Activated CD8-positive, alpha-beta memory T cell treated with anti-CD3 and anti-CD28 coated beads for 4 hours (primary cell): ENCODE measurements at places on chromosomes 1 and 21.

- DNase-seq: no peak
These were observed 9.5 kb downstream of the RRP15 start for GRCh38 chr1:218294546-218294945.

- no peak for DNase-seq
These were observed 578 bp upstream of the SESN2 start for GRCh38 chr1:28258628-28259251.

DNA sequence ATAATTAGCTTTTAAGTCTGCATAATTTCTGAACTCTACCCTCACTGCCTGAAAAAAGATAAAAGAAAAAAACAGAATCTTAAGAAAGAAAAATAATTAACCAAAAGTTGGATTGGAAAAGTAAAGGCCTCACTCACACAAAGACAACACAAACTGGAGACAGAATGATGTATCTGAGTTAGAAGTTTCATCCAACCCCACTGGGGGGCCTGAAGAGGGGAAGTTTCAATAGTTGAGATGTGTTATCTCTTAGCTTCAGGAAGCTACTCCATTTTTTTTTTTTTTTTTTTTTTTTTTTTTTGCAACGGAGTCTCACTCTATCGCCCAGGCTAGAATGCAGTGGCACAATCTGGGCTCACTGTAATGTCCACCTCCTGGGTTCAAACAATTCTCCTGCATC lies 19.9 kb downstream of the SYDE2 start:
- no peak for DNase-seq

DNA sequence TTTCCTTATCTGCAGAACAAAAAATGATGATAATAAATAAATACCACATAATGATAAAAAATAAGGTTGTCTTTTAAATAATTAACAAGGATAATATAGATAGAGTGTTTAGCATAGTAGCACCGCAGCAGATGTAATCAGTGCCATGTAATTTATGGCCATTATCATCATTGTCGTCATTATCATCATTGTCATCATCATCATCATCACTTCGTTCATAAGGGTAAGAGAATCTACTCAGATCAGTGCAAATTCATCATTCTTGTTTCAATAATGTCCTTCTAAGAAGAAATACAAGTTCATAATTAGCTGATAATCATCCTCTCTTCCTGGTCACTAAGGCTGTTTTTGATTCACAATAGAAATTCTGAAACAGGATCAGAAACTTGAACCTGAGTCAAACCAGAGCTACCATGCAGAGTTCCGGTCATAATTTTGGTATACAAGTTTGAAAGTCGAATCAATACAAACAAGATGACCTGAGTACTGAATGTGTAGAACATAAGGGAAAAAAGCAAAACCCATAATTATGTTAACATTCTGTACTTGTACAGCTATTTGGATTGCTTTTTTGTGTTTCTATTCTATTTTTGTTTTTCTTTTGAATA lies 172.0 kb downstream of the LRRC40 start:
- no peak for DNase-seq

GRCh38 chr1:210882414-210883221 lies 251.3 kb downstream of the KCNH1 start:
- no peak for DNase-seq

- DNase-seq: no peak
These were observed 32.7 kb upstream of the KHDRBS1 start for GRCh38 chr1:31980835-31981455.

GRCh38 chr1:151994956-151995355 lies 1.3 kb upstream of the S100A10 start:
- DNase-seq: no peak

DNA sequence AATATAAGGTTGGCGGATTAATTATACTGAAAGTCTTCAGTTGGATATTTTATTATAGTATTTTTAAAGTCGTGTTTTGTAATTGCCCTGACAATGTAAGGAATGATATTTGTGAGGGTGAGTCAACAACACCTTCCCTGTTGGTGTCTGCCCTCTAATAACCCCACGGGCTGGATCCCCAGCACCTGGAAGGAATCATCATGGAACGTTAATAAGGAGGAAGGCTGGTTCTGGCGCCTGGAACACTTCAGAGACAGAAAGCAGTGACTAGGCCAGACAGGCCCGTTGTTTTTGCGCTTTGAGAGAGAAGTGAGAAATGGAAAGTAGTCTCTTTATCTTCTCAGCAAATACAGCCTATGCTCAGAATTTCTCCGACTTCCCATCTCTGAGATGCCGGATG lies 31.6 kb downstream of the TEX35 start:
- no peak for DNase-seq

GRCh38 chr1:119000371-119001180 lies 12.4 kb upstream of the TBX15 start:
- no peak for DNase-seq

- DNase-seq: no peak
These were observed 26.9 kb downstream of the INAVA start for GRCh38 chr1:200921571-200922110.

- DNase-seq: no peak
These were observed 3.1 kb upstream of the MAD2L2 start for GRCh38 chr1:11684070-11684469.

DNA sequence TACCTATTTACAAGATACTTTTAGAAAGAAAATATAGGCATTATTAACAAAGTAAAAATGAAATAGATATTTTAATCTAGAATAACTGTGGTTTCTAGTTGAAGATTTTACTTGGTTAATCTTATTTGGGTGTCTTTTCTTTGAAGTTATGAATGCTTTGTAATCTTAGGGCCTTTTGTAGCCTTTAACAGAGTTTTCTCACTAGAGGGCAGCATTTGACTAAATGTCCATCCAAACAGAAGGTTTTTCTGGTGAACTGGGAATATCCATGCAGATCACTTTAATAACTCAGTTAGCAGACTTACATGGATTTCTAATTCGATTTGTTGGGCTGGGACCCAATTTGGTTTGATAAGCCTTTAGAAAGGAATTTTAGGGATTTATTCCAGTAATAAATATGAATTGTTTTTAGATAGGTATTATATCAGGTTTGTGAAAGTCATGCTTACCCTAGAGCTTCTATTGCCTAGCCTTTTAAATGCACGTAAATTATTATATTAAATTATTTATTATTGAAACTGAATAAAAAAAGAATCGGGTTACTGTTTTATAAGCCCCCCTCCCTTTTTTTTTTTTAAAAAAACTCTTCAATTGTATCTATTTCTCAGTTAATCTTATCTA lies 119.7 kb downstream of the ZNF326 start:
- DNase-seq: no peak

- no peak for DNase-seq
These were observed 645.5 kb downstream of the ADGRL2 start for GRCh38 chr1:82446236-82446635.

- peak; percentile 71 for DNase-seq
These were observed at the start of gene IL20 for GRCh38 chr1:206864939-206865671. IL20 (plus strand) TSS chr1:206865623; CDS start chr1:206865853, 230 bp downstream.

DNA sequence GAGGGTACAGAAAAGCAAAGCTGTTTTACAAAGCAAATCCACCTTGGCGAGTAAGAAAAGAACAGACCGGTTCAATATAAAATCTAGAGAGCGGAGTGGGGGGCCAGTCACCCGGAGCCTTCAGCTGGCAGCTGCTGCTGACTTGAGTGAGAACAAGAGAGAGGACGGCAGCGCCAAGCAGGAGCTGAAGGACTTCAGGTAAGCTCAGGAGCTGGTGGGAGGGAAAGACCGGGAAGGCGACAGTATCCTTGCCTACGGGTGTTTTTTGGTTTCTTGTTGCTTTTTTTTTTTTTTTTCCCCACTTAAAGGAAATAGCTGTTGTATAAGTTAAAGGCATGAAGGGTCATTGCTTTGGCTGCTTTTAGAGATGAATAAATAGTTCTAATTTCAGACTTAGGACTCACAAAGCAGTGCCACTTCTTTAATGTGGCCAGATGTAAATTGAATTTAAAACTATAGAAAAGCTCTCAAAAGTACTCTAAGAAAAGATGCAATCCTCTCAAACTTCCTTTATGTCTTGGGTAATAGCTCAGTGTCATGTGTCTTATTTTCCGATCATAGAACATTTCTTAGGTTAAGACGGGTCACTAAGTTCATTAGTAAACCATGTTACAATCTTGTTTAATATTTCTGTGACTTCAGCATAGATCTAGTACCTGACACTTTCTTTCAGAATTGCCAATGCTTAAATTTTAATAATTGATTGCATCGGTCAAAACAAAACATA lies 82.8 kb downstream of the PRDM2 start:
- no peak for DNase-seq

- DNase-seq: no peak
These were observed 41.8 kb downstream of the AGPAT3 start for GRCh38 chr21:43906585-43907370.

- DNase-seq: no peak
These were observed 11.3 kb downstream of the OLFML3 start for GRCh38 chr1:113990530-113990929.

DNA sequence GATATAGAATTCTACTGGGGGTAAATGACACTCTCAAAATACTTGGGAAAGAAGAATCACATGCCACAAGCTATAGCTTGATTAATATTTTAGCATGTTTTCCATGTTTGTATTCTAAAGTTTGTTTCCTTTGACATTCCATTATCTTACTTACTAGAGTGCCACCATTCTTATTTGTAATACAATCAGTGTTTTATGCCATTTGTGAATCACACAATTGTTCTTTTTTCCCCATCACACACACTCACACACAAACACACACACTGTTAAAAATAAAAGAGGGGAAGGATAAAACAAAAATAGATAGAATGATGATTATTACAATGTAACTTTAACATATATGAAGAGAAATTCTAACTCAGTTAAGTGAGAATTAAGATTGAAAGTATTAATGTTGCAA lies 16.0 kb upstream of the TEKT2 start:
- no peak for DNase-seq

- DNase-seq: no peak
These were observed 258.5 kb downstream of the TRABD2B start for GRCh38 chr1:47738560-47739182.

DNA sequence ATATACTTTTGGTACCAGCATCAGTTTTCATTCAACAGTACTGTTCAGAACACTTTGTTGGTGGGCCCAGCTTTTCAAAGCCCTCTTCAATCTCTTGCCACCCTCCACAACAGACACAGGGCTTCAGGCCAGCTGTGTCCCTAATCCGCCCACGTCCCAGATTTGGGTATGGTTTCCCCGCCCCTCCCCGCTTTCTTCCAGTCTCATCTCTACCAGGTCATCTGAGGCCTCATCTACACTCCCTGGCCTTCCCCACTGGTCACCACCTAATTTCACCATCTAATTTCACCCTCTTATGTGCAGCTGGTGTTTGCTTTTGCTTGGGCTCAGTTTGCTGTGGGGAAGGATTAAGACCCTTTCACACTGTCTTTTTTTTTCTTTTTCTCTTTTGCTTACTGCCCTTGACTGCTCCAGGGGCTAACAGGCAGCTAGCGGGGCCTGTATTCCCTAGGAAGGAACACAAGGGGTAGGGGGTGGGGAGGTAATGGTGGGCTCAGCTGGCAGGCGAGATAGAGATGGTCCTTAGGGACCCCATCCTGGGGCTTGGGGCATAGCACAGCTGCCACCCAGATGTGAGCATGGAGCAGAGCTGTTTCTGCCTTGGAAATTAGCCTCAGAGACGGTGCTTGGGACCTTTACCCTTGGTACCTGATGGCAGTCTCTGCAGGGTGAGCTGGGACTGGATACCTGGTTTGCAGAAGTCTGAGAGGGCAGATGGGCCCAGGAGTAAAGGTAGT lies 3.8 kb upstream of the EPB41 start:
- DNase-seq: no peak

DNA sequence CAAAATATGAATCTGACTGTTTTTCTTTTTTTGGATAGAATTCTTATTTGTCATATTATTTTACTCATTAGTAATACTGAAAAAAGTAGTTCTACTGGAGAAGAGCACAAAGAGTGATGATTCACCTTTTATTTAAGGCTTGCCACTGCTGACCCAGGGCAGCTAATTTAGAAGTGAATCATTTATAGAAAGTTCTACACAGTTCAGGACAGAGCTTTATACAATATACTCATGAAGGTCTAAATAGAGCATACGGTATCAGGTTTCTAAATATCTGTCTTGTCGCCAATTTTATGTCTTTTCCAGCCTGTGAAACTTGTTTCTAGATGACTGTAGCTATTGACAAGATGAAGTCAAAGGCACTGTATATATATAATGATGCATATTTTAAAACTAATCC lies 25.0 kb downstream of the GIPC2 start:
- DNase-seq: no peak

- no peak for DNase-seq
These were observed 9.4 kb downstream of the SNAP47 start for GRCh38 chr1:227744668-227745067.

GRCh38 chr1:226637147-226637935 lies 88.8 kb downstream of the STUM start:
- DNase-seq: no peak

DNA sequence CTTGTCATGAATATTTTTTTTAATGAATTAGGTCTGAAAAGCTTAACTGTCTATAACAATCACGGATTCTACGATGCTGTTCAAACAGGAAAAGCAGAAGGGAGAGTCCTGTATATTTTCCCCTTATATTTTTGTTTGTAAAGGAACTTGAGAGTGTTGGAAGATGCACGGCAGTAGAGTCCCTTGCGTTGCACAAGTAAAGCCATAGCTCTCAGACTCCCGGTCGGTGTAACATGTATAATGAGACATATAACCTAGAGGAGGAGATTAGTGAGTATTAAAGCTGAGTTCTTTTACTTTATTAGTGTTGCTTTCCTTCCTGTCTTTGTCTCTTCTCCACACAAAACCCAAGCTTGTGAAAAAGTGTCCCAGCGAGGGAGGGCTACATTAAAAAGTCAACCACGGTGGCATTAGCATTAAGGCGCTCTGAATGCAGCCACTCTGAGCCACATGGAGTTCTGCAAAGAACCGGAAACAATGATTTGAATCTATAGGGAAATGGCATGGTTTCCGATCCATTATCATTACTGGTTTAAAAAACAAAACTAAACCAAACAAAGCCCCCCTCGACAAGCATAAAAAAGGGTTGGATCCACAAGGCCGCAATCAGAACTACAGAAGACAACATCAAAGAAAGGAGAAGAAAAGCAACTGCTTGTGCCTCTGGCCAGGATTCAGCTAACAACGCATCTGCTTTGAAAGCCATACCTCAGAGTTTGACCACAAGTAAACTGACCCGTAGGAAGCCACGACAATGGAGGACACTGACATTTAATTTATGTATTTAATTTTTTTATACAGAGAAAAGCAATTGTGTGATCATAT lies 356.8 kb downstream of the LMO4 start:
- no peak for DNase-seq

DNA sequence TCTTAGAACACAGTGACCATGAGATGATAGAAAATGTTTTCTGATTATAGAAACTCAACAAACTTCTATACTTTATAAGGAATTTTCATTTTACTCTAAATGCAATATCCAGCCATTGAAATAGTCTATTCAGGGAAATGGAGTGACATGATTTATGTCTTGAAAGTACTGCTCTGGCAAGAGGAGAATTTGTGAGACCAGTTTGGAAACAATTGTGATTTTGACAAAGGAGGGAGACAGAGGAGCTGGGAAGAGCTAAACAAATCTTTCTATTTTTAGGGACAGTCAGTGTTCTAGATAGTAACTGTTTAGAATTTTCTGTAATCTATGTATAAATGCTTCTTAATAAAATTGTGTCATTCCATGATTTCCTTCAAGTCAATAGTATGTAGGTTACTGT lies 252.3 kb downstream of the FMN2 start:
- DNase-seq: no peak
